ENCODE measurements at places on chromosomes 6 and 20. TPM values are rescaled to one million over a fixed set of nuclear protein-coding genes. Genes with fewer than 3 reads are reported as not detected.

DNA sequence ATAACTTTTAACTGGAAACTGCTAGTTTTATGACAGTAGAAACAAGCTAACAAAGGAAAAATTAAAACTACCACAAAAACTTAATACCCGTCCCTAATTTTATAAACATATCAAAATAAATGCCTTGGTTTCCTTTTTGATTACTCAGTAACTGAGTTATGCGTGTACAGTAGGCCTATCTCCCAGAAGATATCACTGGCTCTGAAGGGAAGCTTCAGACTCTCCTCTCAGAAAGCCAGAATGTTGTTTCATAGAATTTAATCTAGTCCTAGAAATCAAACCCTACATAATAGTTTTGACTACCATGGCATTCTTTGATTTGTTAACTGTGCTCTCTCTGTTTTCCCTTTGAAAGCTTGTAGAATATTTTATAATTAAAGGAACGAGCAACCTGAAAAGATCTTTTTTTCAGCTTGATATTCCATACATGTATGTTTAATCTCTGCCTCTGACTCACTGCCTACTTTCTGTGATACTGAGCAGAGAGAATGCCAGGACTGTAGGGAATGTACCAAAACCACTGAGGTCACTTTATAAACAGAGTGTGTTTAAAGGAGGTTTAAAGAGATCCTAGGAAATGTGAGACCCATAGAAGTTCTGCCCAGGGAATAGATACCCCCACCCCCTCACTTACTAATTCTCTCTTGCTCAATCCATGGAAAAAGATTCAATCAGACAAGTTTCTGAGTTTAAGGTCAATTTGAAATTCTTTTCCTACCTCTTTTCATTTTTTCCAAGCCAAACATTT is 311.5 kb downstream of the HDGFL1 start:
- DNase-seq = no peak

- no peak for DNase-seq
Observed at GRCh38 chr20:36644032-36644705, 1.8 kb downstream of the SLA2 start.

DNA sequence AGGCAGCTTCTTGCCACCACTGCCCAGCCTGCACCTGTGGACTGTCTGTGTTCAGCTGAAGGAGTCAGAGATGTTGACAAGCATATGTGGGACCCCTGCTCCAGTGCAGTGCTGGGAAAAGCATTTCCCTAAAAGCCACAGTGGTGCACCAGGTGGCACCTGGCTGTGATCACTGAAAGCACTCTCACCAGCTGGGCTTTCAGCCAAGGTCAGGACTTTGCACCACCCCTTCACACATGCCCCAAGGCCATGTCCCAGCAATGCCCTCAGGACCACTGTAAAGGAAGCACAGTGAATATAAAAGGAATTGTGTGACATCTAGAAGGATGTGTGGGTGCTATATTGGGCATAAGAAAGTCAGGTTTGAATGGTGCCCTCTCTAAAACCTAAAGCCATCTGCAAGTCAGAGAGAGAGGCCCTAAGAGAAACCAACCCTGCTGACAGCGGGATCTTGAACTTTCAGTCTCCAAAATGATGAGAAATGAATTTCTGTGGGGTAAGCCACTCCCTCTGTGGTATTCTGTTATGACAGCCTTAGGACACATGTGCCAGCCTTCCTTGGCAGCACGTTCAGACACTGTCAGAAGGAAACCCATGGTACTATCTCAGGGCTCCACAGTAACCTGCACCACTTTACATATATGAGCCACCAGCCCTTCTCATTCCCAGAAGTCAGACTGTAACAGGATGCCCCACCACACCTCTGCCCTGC is 30.7 kb downstream of the CBLN4 start:
- DNase-seq = no peak

GRCh38 chr20:50673466-50674137 is 17.7 kb downstream of the RIPOR3 start:
- no peak for DNase-seq

GRCh38 chr20:48298851-48299484 is 513.7 kb upstream of the SULF2 start:
- DNase-seq = peak; percentile 63

- no peak for DNase-seq
Observed at GRCh38 chr6:75830959-75831885, 82.2 kb downstream of the MYO6 start.

GRCh38 chr20:42046371-42047085 is 428.4 kb upstream of the CHD6 start:
- DNase-seq = no peak

DNA sequence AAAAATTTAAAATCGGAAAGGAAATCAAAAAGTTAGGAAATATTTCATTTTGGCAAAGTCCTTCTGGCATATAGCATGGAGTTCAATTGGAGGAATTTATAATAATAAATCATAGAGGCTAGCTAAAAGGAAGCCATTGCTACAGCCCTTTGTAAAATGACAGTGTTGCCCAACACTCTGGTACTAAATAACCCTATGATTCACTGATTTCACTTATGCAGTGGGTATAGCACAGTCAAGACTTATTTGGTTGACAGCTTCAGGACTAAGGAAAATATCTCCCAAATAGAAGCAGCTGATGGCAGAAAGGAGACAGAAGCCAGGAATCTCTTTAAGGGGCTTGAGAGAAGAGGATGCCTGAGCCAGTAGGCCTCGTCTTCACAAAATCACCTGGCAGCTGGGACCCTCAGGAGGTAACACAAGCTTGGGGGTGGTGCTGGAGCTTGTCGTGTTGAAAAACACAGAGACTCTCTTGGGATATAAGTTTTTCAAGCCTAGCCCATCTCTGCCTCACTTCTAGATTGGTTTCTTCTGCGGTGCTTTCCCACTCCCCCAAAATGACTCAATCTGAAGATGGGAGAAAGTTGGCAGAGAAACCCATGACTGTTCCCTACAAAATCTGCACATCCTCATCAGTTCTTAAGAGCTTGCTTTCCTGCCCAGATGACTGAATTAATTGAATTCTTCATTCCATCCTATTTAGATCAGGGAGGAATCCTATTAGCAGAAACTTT is 38.4 kb upstream of the EYA4 start:
- DNase-seq = no peak

GRCh38 chr20:34566978-34567891 is 8.7 kb downstream of the MAP1LC3A start:
- no peak for DNase-seq

DNA sequence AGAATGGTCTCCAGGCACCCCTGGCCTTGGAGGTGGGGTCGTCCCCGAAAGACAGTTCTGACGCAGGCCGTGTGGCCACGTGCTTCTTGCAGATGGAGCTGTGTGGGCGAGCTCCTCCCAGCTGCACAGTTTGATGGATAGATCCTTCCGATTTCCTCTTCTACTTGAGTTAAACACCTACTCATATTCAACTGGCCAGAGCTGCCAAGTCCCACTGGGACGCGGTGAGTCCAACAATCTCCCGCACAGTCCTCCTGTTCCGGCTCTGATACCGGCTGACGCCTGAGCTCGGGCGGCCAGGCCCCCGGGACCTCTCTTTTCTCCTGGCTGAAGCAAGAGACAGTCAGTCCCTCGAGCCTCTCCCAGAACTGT is 57.9 kb upstream of the DACT2 start:
- no peak for DNase-seq

- DNase-seq = no peak
Observed at GRCh38 chr6:7543789-7544424, 2.4 kb downstream of the DSP start.

- no peak for DNase-seq
Observed at GRCh38 chr6:50654155-50654554, 59.2 kb upstream of the TFAP2D start.

GRCh38 chr20:45607810-45608209 is 21.7 kb upstream of the WFDC10A start:
- no peak for DNase-seq

DNA sequence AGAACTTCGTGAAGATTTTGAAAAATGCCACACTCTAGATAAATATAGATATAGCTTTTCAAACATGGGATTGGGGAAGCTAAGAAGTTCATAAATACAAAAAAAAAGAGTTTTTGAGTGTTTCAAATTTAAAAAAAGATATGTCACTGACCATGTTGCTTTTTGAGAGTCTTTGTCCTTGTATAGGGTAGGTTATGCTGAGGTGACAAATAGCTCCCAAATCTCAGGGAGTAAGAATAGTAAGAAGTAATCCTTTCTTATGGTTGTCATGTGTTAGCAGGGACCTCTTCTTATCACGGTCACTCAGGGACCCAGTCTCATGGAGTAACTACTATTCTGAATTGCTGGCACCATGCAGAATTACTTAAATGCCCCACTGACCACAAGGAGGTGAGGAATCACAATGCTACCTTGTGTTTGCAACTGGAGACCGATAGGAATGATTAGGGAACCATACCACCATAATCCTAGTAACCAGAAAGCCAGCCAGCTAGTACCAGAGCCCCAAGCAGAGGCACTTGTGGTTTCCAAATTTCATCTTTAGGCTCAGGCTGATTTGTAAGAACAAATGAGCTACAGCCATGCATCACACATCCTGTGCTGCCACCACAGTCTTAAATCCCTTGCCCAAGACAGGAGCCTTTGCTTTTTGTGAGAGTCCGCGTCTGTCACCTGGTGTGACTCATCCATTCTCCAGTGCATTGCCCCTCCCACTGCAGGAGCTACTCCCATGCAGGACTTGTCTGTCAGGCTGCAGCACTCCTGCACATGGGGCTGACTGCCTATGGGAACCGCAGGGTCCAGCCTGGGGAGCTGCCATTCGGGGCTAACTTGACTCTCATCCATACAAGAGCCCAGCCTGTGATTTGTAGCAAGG is 42.4 kb upstream of the ADGRF4 start:
- no peak for DNase-seq

- no peak for DNase-seq
Observed at GRCh38 chr6:160697826-160698225, 4.2 kb upstream of the PLG start.

DNA sequence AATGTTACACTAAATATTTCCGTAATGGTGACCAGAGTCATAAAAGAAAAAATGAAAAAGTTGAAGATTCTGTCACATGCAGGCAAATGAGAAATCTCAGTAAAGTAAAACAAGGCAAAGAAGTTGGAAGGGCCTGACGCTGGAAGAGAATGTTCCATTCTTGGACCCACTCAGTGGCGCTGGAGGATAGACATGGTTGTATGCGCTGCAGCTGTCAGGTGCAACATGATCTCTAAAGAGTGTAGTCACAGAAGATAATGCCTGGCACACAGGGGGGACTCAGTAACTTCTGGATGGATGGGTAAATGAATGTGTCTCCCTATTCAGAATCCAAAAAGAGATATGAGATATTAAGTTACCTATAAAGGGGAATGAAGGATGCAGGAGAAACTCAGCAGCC is 116.3 kb downstream of the FAXC start:
- no peak for DNase-seq

GRCh38 chr6:152296648-152297376 is 340.4 kb downstream of the SYNE1 start:
- no peak for DNase-seq

DNA sequence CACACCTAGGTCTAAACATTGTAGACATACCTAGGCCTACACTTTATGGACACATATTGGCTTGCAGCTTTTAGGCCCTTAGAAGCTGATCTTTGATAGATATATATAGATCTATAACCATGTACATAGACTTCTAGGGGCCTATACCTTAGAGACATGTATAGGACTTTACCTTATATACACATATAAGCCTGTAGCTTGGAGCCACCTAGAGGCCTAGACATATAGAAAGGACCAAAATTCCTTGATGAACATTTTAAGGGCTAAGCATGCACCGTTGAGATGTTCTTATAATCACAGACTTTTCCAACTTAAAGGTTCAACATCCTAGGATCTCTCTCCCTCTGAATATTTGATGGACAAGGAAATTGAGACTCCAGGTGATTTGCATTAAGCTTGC is 371.7 kb upstream of the SASH1 start:
- DNase-seq = no peak

DNA sequence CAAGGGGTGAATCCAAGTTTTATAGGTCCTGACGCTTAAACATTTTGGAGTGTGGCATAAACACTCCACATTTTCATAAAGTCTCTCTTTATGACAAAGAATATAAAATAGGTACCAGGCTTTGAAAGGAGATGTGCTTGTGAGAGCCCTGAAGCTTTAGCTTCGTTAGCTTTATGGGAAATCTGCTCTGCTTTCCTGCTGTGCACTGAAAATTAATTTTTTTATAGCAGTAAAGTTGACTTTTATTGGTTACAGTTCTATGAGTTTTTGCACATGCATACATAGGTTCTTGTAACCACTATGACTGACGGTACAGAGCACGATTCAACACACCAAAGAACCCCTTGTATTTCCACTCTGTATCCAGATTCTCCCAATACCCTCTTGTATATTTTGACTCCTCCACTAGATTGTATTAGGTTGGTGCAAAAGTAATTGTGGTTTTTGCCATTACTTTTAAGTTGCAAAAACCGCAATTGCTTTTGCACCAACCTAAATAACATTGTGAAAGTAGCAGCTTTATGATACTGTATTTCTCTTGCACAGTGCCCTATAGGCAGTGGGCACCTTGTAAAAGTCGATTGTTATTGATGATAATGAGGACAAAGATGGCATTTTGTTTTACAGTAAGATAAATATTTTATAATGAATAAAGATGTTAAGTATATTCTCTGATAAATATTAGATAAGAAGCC is 145.2 kb upstream of the AKIRIN2 start:
- DNase-seq = no peak

DNA sequence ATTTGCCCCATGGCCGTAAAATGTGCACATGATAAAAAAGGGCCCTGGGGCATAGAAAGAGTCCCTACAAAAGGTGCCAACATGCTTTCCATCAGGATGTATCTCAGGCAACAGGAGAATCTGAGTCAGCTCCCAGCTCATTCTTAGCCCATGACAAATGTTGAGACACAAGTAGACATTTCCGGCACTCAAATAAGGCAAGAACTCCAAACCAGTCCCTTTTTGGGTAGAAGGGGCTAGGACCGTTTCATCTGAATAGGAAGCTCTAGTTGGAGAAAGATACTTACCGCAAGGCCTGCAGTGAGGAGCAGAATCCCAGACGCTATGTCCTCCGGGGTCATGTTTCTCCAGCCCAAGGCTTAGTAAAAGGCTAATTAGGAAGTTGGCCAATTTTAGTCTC is 261.0 kb upstream of the RIN2 start:
- DNase-seq = no peak

The COX4I2 gene
- 26.5 TPM for polyA plus RNA-seq

The TMEM200A gene
- polyA plus RNA-seq = 4.0 TPM

The PI3 gene
- not detected for polyA plus RNA-seq

The TPX2 gene
- 33.7 TPM for polyA plus RNA-seq

The SUMO4 gene
- polyA plus RNA-seq = 0.79 TPM

The MYO6 gene
- polyA plus RNA-seq = 32.1 TPM

The BAG2 gene
- 9.2 TPM for polyA plus RNA-seq

The SPATA25 gene
- polyA plus RNA-seq = 3.4 TPM

The TCF21 gene
- polyA plus RNA-seq = 174 TPM

The MAD2L1BP gene
- polyA plus RNA-seq = 22.7 TPM

The HSPA12B gene
- polyA plus RNA-seq = 21.5 TPM

The DLK2 gene
- 1.8 TPM for polyA plus RNA-seq

The HLA-DOA gene
- 2.8 TPM for polyA plus RNA-seq

The CST4 gene
- polyA plus RNA-seq = not detected

Measured in right lung (tissue), 10 donors.